ENCODE measurements at places on chromosomes 16 and 17.

GRCh38 chr16:27253526-27253930 lies 15.0 kb downstream of the NSMCE1 start:
- peak overlapping the region; percentile 77 for H3K27ac ChIP-seq
- H3K4me3 ChIP-seq, result no peak overlapping the region
- H3K36me3 ChIP-seq, result peaks cover 23% of the 10 kb centered on the region

DNA sequence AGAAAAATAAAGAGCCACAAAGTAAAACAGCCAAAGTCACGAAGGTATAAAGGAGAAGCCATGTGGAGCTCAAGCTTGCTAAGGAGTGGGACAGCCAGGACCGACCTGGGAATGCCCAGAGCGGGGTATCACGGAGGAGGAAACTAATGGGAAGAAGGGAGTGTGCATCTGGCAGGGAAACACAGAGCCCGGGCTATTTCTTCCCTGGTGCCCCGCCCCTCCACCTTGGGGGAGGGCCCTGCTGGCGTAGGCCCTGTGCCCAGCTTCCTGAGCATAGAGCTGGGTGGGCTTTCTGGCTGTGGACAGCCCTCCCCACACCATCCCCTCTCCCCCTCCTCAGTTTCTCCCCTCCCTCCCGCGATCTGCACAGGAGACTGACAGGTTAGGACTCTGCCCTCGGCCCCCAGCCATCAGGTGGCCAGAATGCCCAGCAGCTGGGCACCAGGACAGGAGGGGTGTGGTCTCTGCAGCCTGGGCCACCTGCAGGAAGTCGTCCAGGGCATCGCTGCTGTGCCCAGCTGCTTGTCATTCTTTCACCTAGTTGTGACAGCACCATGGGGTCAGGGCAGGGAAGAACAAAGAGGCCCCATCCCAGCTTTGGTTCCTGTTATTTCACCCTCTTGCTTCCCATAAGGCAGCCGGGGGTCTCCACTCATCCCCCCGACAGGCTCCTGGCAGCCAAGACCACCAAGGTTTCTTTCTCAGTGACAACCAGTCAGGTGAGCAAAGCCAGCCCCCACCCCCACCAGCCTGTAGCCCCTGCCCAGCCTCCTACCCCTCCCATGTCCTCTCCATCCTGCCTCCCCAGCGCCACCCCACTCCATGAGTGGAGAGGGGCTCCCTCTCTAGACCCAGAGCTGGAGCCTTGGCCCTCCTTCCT lies 7.1 kb upstream of the DCAF7 start:
- H3K27ac ChIP-seq, result no peak overlapping the region
- peaks cover 8% of the 10 kb centered on the region for H3K27me3 ChIP-seq
- H3K4me1 ChIP-seq, result no peaks in the 10 kb centered on the region
- no peaks in the 10 kb centered on the region for H3K36me3 ChIP-seq

DNA sequence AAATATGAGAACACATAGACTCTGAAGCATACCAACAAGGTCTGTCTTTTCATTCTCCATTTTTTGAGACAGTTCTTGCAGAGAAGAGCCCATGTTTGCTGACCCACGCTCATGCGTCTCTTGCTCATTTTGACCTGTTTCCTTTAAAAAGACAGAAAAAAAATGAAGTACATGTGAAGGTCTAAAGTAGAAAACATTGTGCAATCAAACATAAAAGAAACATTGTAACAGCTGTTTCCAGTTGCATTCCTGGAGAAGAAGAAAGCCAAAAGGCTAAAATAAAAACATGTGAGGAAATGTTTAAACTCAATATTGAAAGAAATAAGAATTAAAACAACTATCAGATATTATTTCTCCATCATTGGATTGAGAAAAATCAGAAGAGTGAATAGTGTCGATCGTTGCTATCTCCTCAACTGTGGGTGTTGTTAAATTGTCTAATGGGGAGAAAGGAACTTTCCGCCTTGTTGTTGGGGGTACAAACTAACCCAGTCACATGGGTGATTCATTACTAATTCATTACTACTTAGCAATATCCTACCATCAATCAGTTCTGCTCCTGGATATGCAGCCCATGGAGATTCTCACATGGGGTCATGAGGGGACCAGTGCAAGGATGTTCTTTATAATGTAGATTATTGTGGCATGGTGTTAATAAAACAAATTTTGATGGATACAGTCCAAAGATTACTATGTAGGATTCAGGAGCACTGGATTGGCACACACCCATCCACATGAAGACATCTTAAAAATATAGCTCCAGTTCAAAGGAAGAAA lies 9.5 kb downstream of the ABCA9 start:
- no peak for DNase-seq
- no peak overlapping the region for H3K4me3 ChIP-seq
- H3K27ac ChIP-seq, result peak overlapping the region; percentile 58
- H3K36me3 ChIP-seq, result no peaks in the 10 kb centered on the region

GRCh38 chr17:81651692-81652091 lies 4.7 kb downstream of the PDE6G start:
- no peaks in the 10 kb centered on the region for H3K36me3 ChIP-seq
- peak; percentile 94 for DNase-seq
- H3K27me3 ChIP-seq, result peaks cover 30% of the 10 kb centered on the region
- no peak overlapping the region for H3K4me3 ChIP-seq

DNA sequence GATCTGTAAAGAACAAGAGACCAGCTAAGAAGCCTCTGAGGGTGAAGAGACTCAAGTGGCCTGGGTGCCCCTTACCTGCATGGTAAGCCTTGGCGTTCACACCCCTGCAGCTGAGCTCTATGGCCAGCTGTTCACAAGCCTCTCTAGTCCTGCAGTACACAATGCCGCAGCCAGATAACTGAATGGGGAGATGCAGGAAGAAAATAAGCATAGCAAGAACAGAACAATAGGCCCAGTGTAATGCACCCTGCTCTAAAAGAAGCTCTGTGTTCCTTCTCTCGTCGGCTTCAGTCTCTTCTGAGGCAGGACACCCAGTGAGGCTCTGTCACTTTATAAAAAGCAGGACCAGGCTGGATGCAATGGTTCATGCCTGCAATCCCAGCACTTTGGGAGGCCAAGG lies 5.4 kb downstream of the RECQL5 start:
- DNase-seq, result no peak
- no peaks in the 10 kb centered on the region for H3K27me3 ChIP-seq
- H3K36me3 ChIP-seq, result peaks cover 27% of the 10 kb centered on the region
- H3K4me3 ChIP-seq, result no peak overlapping the region

DNA sequence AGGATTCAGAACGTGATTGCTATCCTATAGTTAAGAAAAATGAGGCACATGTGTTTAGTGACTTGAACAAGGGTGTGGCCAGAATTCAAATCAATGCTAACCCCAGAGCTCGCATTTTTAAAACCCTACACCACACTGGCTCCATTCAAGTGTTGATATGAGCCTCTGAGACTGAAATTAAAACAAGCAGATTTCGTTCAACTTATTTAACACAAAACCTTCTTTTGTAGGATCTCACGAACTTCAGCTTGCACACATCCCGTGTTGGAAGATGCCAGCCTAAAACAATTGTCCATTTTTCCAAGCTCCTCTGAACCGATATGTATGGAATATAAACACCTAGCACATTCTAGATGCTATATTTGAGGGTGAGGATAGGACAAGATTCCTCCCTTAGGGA lies 231.0 kb upstream of the IRX5 start:
- H3K4me1 ChIP-seq, result no peaks in the 10 kb centered on the region
- no peak overlapping the region for H3K27ac ChIP-seq
- H3K27me3 ChIP-seq, result peaks cover 4% of the 10 kb centered on the region
- DNase-seq, result no peak
- H3K36me3 ChIP-seq, result no peaks in the 10 kb centered on the region
- no peak overlapping the region for H3K4me3 ChIP-seq

- no peak overlapping the region for H3K27ac ChIP-seq
- no peak overlapping the region for H3K4me3 ChIP-seq
- peaks cover 15% of the 10 kb centered on the region for H3K4me1 ChIP-seq
- no peak for DNase-seq
Observed at GRCh38 chr16:9046667-9047055, 44.8 kb upstream of the HAPSTR1 start.

GRCh38 chr16:54373534-54374520 lies 87.2 kb upstream of the IRX3 start:
- H3K36me3 ChIP-seq, result no peaks in the 10 kb centered on the region
- no peak overlapping the region for H3K4me3 ChIP-seq
- DNase-seq, result no peak
- H3K4me1 ChIP-seq, result no peaks in the 10 kb centered on the region
- H3K27ac ChIP-seq, result no peak overlapping the region

DNA sequence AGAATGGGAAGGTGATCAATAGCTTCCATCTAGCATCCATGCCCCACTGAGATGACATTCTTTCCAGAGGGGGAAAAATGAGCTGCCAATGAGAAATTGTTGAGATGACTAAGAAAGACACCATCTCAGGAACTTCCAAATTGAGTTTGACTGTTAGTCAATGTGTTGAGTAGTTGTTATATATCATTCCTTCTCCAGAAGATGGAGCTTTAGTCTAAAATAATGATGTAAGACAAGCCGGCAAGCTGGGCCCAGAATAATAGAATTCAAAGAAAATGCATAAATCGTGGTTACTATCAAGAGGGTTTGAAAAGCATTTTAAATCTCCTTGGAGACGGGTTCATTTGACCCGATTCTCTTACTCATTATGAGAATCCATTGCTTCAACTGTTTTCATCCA lies 71.0 kb upstream of the ATF7IP2 start:
- H3K27me3 ChIP-seq, result no peaks in the 10 kb centered on the region
- H3K27ac ChIP-seq, result no peak overlapping the region
- DNase-seq, result no peak
- H3K4me3 ChIP-seq, result no peak overlapping the region

- peak overlapping the region; percentile 62 for H3K27ac ChIP-seq
- peaks cover 24% of the 10 kb centered on the region for H3K4me1 ChIP-seq
- no peak overlapping the region for H3K4me3 ChIP-seq
- H3K36me3 ChIP-seq, result no peaks in the 10 kb centered on the region
Observed at GRCh38 chr16:56547120-56547948, 17.5 kb upstream of the MT4 start.

GRCh38 chr16:28984619-28985135 lies at the start of gene LAT:
TSS of gene LAT (plus strand) at chr16:28985052. CDS start at chr16:28985418, 366 bp downstream.
- H3K27me3 ChIP-seq, result no peaks in the 10 kb centered on the region
- no peak for DNase-seq
- no peak within 1 kb of the TSS for H3K4me3 ChIP-seq
- peaks cover 49% of the 10 kb centered on the region for H3K36me3 ChIP-seq
- no peak within 1 kb of the TSS for H3K27ac ChIP-seq

DNA sequence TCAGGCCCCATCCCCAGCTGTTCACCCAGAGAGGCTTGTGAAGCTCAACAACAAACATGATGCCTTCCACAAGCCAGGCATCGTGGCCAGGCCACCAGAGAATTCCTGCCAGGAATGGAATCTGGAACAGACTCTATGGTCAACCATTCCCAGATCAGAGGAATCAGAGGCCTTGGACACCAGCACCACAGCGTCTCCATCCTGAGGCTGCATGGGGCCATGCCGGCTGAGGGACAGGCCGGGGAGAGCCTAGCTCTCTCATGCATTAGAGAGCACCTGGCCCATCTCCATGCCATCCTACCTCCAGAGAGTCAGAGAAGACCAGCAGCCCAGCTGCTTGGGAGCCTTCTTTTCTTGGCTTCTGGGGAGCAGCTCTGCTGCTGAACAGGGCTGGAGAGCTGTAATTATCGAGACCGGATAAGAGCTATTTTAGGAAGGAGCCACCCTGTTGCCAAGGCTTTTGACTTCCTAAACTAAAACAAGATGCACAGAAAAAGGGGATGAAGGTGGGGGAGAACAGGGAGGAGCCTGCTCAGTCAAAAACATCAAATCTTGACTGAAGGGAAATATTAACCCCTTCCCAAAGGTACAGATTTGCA lies 24.5 kb upstream of the MTMR4 start:
- no peak for DNase-seq
- H3K4me3 ChIP-seq, result no peak overlapping the region
- H3K36me3 ChIP-seq, result no peaks in the 10 kb centered on the region
- H3K27ac ChIP-seq, result no peak overlapping the region
- no peaks in the 10 kb centered on the region for H3K27me3 ChIP-seq

- H3K4me3 ChIP-seq, result no peak overlapping the region
- no peak for DNase-seq
- no peak overlapping the region for H3K27ac ChIP-seq
Observed at GRCh38 chr17:44014133-44014436, 678 bp downstream of the TMEM101 start.

- no peaks in the 10 kb centered on the region for H3K36me3 ChIP-seq
Observed at GRCh38 chr17:68641276-68642117, 40.3 kb upstream of the FAM20A start.

DNA sequence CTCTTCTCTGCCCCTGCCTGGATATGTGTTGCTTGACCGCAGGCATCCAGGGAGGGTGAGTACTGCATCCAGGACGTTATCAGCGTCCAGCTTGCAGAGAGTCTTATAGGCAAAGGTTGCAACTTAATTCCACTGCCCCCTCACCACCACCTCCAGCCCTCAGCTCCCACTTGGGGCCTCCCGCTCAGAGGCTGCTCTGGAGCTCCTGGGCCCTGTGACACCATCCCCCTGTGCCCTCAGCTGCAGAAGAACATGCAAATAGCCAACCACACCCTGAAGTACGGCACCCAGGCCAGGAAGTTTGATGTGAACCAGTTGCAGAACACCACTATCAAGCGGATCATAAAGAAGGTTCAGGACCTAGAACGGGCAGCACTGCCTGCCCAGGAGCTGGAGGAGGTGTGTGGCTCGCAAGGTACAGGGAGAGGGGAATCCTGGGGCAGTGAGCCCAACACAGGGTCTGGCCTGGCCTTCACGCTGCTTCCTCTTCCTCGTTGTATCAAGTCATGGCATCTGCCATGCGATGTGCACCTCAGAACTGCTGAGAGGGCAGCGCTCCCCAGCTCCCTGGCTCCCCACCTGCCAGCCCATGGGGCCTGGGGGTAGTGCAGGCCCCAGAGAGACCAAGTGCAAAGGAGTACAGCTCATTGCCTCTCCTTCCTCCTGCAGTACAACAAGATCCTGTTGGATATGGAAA lies 9.6 kb downstream of the ACE start:
- DNase-seq, result no peak
- no peaks in the 10 kb centered on the region for H3K27me3 ChIP-seq
- no peaks in the 10 kb centered on the region for H3K36me3 ChIP-seq
- no peak overlapping the region for H3K27ac ChIP-seq
- no peak overlapping the region for H3K4me3 ChIP-seq

GRCh38 chr16:22188595-22189442 lies 17.3 kb upstream of the EEF2K start:
- H3K27ac ChIP-seq, result peak overlapping the region; percentile 96
- peaks cover 28% of the 10 kb centered on the region for H3K4me1 ChIP-seq
- peak; percentile 89 for DNase-seq
- H3K4me3 ChIP-seq, result no peak overlapping the region

- H3K4me3 ChIP-seq, result no peak overlapping the region
- no peaks in the 10 kb centered on the region for H3K27me3 ChIP-seq
- H3K36me3 ChIP-seq, result no peaks in the 10 kb centered on the region
- H3K27ac ChIP-seq, result no peak overlapping the region
- no peaks in the 10 kb centered on the region for H3K4me1 ChIP-seq
Observed at GRCh38 chr16:66420396-66420795, 6.7 kb upstream of the BEAN1 start.

DNA sequence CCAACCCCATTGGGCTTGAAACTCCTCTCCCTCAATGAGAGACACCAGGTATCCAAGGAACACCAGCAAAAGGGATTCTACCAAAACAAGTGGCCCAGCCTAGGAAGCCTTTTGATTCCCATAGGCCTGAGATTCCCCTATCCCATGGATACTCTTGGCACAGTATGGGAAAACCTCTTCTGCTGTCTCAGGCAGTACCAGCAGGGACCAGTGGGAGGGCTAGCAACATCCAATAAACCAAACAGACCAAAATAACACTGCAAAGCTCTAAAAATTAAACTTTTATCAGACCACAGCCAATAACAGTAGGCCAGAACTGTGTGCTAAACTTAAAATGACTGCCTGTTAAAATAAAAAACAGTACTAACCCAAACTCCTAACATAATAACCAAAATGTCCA lies 153.9 kb upstream of the CES5A start:
- H3K27me3 ChIP-seq, result no peaks in the 10 kb centered on the region
- DNase-seq, result no peak
- no peak overlapping the region for H3K4me3 ChIP-seq
- no peaks in the 10 kb centered on the region for H3K4me1 ChIP-seq
- no peaks in the 10 kb centered on the region for H3K36me3 ChIP-seq

All from adrenal gland (tissue), 19 donors.